Stimulated activated CD8-positive, alpha-beta memory T cell treated with anti-CD3 and anti-CD28 coated beads, Interleukin-12 subunit alpha, Interleukin-12 subunit beta, amount 100 ng/mL, for 4 hours (primary cell): ENCODE measurements at places on chromosomes 4 and X.

GRCh38 chr4:121185960-121186359 lies 21.8 kb upstream of the TNIP3 start:
- no peak for DNase-seq

DNA sequence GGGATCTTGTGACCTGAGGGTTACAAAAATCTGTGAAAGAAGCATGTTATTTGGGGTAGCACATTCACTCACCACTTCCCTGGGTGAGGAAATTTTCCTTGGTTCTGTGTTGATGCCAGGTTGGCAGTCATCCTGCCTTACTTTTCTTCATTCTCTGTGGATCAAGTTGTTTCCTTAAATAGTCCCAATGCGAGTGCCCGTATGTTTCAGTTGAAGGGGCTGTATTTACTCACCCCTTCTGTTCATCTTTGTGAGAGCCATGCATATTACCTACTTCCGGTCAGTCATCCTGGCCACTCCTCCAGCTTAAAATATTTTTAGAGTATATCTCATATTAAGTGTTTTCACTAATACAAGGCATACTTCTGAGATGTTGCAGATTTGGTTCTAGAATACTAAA lies 2.6 kb upstream of the UGT2B7 start:
- DNase-seq: no peak

DNA sequence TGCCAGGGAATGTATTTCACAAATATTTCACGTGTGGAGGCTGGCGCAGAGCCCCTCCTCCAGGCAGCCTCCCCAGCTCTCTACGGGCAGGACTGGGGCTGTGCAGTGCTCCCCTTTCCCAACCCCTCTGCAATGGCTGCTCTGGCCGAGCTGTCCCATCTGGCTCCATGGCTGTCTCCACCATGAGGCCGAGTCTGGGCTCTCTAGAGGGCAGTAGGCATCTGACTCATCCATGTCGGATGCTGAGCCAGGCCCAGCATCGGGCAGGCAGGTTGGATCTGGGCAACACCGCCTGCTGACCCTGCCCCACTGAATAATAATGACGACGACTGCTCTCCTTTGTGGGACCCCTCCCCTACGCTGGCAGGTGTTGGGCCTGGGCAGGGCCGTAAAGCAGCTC lies 11.0 kb upstream of the SH3TC1 start:
- no peak for DNase-seq

GRCh38 chrX:24229976-24230375 lies 80.4 kb downstream of the ZFX start:
- DNase-seq: no peak

- no peak for DNase-seq
These were observed 100.3 kb upstream of the USP9X start for GRCh38 chrX:40984962-40985361.

DNA sequence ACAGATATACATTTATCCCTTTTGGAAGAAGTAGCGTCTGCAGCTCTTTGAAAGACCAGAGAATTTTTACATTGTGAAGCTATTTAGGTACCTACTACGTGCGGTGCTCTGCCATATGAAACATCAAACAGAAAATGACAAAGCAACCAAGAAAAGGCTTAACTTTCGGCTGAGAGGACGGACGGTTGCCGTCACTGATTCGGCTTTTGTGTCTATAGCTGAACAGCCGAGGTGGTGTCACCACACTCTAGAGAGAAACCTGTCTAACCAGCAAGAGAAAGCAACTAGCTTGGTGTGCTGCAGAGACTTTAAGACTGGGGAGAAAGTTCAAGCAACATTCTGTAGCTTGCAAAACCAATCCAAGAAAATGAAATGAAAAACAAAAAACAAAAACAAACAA lies 145.5 kb downstream of the SHOX start:
- no peak for DNase-seq
